Fibroblast of skin of back (primary cell): ENCODE measurements at places on chromosomes 3 and 15.

GRCh38 chr3:63521657-63522056, 130.8 kb upstream of the SNTN start:
- DNase-seq: no peak

DNA sequence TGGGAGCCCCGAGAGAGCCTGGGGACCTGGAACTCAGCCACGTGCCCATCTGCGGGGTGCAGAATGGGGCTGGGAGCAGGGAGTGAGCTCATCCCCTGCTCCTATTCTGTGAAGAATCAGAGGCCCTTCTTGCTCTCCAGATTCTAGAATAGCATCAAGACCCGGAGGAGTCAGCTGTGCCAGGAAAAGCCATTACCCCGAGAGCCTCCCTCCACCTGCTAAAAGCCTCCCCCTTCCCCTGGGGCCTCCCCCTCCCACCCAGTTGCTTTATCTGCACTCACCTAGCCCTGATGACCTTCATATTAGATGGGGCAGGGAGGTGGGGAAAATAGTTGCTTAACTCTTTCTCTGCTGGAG, 23.1 kb downstream of the CCDC33 start:
- no peak for DNase-seq

- no peak for DNase-seq
These were observed 59.2 kb downstream of the UACA start for GRCh38 chr15:70704166-70704565.

- DNase-seq: no peak
These were observed 64.6 kb downstream of the LPP start for GRCh38 chr3:188218603-188219002.

GRCh38 chr3:46848271-46849044, 14.8 kb downstream of the MYL3 start:
- peak; percentile 84 for DNase-seq

DNA sequence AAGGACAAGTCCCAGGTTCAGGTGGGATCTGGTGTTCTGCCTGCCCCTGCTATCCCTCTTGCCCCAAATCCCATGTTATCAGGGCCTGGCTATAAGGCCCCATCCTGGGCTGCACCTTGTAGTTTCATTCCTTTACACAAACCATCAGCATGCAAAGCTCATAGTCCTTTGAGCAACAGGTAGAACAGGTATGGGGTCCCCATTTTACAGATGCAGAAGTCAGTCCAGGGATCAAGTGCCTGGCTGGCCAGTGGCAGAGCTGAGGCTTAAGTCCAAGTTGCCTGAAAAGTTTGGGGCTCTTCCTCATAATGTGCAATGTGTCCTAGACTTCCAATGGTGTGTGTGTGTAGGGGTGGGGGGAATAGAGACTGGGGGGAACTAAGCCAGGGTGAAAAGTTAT, 11.9 kb downstream of the RBPMS2 start:
- DNase-seq: no peak

GRCh38 chr3:108430540-108430939, 79.9 kb downstream of the MYH15 start:
- no peak for DNase-seq

- DNase-seq: no peak
These were observed 3.2 kb downstream of the MASP1 start for GRCh38 chr3:187288131-187288854.

DNA sequence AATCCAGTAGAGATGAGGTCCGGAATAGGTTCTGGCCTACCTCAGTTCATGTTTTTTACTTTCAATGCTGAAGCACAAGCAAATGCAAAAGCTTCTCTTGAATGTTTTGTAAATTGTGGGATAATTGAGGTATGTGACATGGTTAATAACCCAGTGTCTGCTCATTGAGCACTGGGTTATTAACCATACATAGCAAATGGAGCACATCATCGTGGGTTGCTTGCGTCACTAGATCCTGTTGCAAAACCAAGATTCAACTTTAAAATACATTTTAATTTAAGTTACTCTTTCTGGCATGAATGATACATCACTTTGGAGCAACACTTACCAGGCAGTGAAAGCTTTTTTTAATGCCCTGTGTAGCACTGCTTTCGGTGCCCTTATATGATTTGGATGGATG, 165.6 kb downstream of the IGF1R start:
- DNase-seq: no peak

DNA sequence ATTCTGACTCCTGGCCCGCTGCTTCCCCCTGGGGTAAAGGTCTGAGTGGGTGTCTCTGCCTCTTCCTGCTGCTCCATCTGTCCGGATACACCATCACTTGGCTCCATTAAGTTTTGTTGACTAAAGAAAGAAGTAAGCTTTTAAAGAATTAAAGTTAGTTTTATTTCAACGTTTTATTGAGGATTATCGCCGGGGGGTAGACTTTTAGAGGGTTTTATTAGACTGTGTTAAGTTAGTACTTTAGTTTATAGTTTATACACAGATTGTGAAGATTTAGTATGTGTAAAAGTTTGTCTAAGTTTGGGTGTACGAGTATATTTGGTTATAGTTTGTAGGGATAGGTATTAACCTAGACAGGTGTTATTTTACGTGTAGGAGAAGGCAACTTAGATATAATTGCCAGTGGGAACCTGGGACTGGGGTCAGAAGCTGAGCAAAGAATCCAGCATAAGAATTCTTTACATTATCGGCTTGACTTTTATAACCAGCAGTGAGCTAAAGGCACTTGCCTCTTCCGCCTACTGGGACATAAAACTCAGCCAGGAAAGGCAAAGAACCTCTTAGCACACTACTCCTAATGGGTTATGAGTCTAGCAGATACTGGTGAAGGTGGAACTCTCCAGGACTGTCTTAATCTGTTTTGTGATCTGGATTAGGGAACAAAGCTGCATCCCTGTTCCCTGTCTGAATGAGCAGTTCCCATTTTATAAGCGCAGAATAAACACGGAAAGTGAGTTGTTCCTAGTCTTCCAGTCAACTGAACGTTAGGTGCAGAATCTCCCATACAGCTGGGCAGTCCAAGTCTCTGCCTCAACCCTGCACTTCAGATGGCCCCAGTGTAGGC, 131.3 kb downstream of the FAM43A start:
- no peak for DNase-seq

- no peak for DNase-seq
These were observed 93.6 kb upstream of the OSTN start for GRCh38 chr3:191105418-191105817.

DNA sequence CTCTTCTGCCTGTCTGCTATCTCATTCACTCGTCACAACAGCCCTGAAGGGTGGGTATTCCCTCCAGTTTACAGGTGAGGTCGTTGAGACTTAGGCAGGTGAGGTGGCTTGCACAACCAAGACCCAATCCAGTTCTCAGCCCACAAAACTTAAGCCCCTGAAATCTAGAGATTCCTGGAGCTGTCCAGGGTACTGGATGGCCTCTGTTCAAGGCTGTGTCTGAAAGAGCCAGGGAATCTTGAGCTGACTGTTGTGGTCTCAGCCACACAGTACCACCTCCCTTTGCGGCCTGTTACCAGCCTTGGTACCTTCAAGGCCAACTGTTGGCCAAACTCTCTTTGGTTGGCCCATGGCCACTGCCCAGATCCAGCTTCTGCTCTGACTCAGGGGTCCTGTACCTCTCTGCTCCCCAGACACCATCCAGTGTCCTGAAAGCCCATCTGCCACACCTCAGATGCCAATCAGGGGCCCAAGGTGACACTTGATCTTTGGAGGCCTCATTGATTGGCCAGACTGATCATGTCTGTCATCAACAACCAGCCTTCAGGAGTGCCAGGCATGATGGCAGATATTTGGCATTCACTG, 10.9 kb upstream of the FAM107A start:
- peak; percentile 50 for DNase-seq

DNA sequence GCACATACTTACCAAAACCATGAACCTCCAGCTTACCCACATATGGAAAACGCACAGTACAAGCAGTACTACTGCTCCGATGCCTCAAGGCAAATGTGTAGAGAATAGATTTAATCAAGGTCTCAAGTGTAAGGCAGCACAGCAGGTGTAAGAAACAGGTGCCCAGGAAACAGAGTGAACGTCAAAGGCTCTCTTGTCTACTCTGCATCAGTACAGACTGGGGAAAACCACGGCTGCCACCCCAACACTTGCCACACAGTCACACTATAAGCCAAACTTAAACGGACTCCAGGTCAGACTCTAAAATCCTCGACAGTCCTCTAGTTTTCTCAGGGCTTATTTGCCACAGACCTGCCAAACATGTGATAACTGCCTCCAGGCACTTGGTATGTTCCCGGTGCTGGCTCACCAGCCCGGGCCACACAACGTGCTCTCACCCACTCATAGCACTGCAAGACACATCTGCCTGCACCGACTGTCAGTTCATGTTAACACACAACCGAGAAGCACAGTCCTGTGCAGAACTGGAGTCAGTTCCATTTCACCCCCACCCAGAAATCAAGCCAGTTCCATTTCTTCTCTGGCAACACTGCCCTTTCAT, 30.6 kb downstream of the ABCC5 start:
- no peak for DNase-seq

DNA sequence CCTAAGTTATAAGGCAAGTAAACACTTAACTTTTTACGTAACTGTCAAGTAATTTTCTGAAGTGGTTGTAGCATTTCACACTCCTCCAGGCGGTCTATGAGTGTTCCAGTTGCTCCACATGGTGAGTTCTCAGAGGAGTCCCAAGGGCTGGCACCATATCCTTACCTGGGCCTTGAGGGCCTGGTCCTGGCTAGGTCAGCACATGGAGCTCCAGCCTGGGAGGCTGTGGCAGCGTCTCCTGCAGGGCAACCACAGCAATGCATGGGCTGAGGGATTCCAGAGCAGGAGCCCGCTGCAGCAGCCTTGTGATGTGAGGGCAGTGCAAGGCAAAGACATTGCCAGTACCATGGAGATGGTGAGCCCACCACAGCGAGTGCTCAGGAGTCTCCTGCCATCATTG, 32.2 kb upstream of the LYZL4 start:
- DNase-seq: no peak

- no peak for DNase-seq
These were observed 60.9 kb upstream of the CDV3 start for GRCh38 chr3:133512416-133513089.

DNA sequence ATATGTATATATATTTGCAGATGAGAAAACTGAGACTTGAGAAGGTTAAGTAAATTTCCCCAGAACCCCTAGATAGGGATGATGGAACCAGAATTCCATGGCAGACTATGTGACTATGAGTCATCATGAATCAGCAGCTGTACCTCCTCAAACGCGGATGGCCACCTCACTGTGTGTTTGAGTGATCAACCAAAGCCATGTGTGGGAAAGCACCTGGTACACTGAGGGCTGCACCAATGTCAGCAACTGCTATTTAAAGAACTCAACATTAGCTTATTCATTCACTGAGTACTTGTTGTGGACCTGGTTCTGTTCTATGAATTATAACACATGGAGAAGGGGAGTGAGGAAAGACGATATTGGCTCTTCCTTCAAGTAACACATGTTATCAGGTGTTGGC, 377.0 kb downstream of the GAP43 start:
- peak; percentile 93 for DNase-seq

DNA sequence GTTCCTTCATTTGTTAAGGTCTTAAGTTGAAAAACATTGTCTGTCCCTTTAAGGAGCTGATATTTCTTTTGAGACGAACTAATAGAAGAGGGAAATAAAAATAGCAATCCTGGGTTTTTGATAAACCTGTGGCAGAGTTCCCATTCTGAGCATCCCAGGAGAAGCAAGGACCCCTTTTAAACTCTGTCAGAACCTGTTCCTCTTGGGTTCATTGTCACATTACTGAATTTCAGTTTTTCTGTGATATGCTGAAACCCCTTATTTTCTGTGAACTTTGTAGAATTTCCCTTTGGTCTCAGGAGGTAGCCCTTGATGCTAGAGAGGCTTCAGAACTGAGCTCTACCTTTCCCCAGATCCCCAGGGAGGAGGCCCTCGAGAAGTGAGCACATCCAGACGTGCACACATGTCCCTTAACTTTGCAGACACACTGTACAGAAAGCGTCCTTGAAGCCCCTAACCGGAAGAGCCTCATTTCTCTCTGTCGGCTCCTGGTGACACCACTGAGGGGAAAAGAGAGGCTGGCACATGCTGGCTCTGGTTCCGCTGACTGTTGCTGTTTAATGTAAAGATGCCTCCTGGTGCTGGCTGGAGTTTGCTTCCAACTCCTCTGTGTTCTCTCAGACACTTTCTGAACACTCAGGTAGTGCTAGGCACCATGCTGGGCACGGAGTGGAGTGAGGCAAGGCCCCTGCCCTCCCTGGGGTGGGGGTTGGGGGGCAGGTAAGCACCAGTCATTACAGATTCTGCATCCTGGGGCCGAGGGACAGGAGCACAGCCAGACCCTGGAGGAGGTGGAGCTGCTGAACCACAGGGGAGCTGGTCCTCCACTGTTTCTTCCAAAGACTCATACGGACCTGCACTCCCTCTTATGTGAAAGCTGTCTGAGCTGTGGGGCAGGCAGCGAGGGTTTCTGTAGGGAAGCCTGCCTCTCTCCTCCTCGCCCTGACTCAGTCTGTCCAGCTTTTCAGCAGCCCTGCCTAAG, 77.5 kb downstream of the CHDH start:
- DNase-seq: no peak

DNA sequence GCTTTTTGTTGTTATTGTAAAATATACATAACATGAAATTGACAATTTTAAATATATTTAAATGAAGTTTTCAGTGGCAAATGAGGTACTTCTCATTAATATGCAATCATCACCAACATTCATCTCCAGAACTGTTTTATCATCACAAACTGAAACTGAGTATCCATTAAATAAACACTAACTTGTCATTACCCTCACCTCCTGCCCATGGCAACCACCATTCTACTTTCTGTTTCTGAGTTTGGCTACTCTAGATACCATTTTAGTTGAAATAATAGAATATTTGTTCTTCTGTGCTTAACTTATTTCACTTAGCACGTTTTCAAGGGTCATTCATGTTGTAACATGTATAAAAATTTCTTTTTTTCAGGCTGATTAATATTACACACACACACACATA, 834.3 kb downstream of the PLOD2 start:
- DNase-seq: no peak

DNA sequence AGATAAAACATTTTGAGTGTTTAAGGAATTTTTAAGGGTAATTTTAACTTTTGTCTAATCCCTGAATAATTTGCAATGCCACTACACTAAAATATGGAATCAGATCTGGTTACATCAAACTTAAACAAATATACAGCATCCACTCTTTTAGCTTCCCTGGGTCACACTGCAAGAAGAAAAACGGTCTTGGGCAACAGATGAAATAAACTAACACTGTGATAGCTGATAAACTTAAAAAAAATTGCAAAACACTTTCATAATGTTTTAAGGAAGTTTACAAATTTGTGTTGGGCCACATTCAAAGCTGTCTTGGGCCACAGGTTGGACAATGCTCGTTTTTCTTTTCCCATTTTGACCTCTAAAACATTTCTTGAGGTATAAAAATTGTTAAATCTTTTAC, 34.3 kb downstream of the CCDC66 start:
- no peak for DNase-seq
